Left lung (tissue), 14 donors: ENCODE measurements at places on chromosomes 3 and 15. TPM values are rescaled to one million over a fixed set of nuclear protein-coding genes. Genes with fewer than 3 reads are reported as not detected.
A peak's percentile ranks its signal among the peaks of the same experiment; 100 is the strongest.

GRCh38 chr3:42441791-42442190 lies 31.4 kb upstream of the LYZL4 start:
- DNase-seq, result no peak

Gene SCAANT1
- polyA plus RNA-seq, result not detected

Gene COMMD4
- 75.8 TPM for polyA plus RNA-seq

- no peak for DNase-seq
Observed at GRCh38 chr3:55516392-55517030, 29.4 kb upstream of the WNT5A start.

- no peak for DNase-seq
Observed at GRCh38 chr15:53564647-53565046, 194.8 kb downstream of the WDR72 start.

DNA sequence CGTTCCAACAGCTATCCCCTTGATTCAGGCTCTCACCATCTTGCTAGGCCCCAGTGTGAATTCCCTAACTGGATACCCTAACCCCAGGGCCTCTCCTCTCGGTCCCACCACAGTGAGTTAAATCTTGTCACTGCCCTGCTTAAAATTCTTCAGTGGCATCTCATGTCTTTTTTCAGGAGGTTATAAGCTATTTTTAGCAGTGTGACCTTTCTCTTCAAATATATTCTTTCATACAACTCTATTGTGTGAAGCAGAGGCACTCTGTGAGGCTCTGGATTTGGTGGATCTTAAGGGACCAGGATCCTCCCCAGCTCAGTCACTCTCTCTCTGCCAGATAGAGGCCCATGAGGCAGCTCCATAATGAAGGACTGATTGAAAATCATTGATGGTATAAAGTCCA lies 760.4 kb downstream of the NTRK3 start:
- DNase-seq, result no peak

- DNase-seq, result no peak
Observed at GRCh38 chr3:177426878-177427495, 229.7 kb upstream of the TBL1XR1 start.

DNA sequence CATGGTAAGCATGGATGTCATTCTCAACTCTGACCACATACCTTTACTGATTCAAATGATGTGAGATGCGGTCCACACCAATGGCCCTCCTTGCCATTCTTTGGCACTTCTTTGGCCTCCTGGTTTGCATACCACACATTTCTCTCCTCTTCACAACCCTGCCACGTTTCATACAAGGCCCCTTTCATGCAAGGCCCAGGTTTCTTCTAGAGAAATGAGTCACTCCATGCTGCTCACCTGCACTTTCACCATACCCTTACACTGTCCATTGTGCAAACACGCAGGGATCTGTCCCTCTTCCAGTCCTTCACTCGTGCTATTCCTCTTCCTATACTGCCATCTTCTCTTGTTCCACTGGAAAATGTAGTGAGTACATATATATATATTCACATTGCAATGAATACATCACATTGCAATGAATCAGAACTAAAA lies 24.4 kb upstream of the SLC24A5 start:
- no peak for DNase-seq

Gene PRSS50
- polyA plus RNA-seq, result 0.74 TPM

DNA sequence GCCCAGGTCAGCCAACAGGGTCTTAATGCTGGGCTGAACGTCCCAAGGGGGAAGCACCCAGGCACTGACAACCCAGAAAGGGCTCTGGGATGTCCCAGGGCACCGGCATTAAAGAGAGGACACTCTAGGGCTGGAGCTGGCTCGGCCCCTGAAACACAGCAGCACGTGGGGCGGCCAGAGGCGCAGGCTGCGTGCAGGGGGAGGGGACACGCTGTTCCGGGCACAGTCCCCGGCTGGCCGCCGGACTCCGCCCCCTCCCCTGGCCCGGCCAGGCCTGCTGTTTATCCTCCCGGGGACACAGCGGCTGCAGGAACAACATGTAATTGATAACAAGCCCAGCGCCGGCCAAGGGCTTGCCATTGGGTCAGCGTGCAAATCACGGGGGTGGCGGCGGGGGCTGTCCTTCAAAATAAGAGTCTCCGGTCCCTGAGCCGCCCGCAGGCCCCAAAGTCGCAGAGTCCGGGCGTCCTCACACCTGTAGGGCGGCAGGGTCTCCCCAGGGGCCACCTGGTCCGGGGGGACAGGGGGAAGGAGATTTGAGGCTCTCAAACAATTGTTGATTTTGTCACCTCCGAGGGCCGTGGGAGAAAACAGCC lies 1.3 kb downstream of the KLF15 start:
- DNase-seq, result peak; percentile 97

DNA sequence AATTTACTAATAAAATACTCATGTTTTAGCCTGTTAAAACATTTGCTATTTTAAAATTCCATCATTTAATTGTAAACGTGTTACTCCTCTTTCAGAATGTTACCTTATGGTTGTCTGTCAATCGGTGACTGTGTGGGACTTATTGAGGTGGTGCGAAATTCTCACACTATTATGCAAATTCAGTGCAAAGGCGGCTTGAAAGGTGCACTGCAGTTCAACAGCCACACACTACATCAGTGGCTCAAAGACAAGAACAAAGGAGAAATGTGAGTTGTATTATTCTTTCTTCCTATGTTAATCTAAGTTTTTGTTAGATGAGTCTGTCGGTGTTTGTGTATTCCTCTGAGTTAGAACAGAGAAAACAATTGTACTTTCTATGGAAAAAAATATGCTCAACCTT lies 21.7 kb downstream of the KCNMB3 start:
- no peak for DNase-seq

- DNase-seq, result no peak
Observed at GRCh38 chr15:44968475-44968874, 12.0 kb downstream of the TERB2 start.

- no peak for DNase-seq
Observed at GRCh38 chr3:195580744-195581443, 2.8 kb downstream of the APOD start.

Gene COLQ
- polyA plus RNA-seq, result 8.7 TPM

Gene MFN1
- polyA plus RNA-seq, result 67.0 TPM

DNA sequence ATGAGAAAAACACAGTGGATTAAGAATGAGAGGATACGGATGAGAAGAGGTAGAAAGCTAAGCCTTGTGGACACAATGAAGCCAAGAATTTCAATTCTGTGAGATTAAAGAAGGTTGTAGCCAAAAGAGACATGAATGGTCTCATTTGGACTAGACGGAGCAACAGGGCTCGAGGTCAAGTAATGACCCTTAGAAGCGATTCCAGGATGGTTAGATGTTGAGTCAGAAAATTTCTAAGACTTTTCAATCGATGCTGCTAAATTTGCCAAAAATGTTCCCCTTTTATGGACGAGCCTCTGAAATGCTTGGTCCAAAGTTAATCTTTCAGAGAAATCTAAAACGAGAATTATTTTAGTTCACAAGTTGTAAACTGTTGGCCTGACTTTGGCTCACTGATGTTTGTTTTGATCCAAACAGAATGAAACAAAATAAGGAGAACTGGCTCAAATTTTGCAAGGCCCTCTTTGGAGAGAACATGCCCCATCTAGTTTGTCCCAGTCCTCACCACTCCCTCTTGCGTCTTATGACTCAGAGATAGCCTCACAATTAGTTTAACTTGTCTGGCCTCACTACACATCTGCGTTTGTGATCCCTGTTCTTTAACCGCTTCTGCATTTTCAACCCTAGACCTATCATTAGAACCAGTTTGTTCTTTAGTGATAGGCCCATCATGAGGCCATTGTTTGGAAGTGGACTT lies 235.5 kb downstream of the PDZRN3 start:
- no peak for DNase-seq

Gene PLCH1
- polyA plus RNA-seq, result 25.5 TPM

DNA sequence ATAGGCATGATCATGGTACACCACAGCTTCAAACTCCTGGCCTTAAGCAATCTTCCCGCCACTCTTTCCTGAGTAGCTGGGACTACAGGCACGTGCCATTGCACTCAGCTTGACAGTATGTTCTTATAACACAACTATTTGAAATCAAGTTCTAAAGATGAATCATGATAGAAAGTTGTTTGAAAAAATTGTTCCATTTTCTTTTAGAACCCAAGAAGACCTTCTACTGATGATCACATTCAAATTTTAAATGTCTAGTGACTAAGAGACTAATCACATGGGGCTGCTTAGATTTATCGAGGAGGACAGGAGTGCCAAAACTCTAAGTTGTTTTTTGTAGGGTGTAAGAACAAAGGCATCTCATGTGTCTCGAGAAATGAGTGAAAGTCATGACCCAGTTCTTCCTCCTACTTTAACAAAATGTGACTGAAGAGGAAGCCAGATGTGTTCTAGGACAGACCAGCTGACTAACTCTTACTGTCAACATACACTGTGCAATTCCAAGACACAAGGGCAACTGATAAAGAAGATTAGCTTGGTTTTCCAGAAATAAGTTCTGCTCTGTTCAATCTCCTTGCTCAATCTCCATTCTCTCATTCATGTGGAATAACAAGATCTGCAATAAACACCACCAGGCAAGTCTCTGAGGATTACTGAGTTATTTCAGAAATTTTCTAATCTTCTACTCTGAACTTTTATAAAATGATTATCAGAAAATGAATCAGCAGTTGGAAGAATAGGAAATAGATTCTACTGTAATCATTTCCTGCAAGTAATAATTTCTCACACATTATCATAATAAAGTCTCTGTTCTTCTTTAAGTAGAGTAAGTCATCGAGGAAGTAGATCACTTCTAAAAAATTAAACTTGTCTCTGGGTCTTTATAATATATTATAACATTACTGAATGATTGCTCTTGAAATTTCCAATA lies 122.6 kb upstream of the CCNL1 start:
- DNase-seq, result no peak

Gene TMCO5A
- polyA plus RNA-seq, result not detected

GRCh38 chr3:8278448-8278847 lies 223.2 kb upstream of the LMCD1 start:
- no peak for DNase-seq

DNA sequence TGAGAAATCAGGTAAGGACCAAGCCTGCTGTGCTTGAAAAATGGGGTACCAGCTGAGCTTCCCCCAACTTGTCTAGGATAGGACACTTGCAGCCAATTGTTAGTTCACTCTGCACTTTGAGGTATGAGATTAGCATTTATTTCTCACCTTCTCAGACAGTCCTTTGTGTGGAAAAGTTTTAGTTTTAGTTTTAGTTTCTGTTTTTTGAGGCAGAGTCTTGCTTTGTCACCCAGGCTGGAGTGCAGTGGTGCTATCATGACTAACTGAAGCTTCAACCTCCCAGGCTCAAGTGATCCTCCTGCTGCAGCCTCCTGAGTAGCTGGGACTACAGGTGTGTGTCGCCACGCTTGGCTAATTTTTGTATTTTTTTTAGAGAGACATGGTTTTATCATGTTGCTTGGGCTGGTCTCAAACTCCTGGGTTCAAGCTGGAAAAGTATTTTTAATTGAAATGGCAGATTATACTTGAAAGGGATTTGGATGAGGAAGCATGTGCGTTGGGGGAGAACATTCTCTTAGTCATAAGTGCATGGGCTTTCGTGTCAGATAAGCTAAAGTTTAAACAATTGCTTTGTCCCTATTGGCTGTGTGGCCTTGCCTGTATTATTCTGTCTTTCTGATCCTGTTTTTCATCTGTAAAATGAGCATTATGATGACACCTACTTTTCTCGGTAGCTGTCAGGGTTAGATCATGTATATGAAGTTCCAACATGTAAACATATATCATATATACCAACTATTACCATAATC lies 25.2 kb upstream of the CCK start:
- DNase-seq, result no peak

GRCh38 chr3:108209579-108209978 lies 12.6 kb downstream of the IFT57 start:
- no peak for DNase-seq

DNA sequence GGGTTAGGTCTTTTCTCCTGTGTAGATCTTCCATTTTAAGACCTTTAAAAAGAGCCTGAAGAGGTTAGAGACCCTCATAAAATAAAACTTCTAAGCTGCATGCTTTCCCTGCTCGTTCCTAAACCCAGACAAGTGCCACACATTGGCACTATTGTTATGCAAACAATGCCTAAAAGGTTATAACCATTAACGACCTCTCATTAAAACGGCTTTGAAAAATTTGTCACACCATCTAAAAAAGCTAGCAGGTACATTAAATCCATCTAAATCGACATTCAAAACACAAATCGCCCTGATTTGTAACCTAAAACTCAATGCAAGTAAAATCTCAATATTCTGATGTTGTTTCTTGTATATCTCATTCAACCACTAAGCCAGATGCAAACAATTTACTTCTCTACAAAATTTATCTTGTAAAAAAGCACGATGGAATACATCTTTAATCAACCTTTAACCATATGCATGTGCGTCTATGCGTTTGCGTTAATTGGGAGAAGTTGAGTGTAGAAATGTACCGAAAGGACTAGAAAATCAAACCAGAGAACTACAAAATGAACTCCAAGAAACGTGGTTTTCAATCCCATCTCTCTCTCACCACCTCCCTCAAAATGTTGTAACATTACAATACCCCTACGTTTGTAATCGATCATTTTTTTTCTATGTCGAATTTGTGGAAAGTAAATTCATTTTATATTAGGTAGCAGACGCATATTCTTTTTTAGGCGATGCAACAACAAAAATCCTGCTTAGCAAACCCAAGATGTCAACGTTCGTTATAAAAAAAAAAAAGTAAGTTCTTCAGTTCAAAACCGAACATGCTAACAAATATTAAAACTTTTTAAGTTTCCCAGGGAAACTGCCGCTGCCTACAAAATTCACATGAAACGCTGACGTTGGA lies 1.2 kb downstream of the ALDH1A2 start:
- no peak for DNase-seq

DNA sequence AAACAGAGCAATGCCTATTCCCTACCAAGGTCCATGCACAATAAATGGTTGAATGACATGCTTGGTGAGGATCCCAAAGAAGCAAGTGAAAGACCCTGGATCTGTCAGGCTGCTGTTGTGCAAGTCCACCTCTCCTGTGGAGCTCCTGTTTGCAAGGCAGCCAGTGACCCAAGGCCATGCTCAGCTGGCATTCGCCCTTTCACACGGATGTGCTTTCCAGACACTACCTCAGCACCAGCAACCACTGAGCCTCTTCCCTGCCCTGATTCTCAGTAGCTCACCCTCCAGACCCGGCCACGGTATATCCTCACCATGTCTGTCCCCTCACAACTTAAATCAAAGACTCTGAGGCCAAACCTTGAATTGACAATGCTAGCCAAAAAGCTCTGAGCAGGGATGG lies 23.3 kb downstream of the WWTR1 start:
- DNase-seq, result no peak

Gene LPP
- 24.9 TPM for polyA plus RNA-seq

DNA sequence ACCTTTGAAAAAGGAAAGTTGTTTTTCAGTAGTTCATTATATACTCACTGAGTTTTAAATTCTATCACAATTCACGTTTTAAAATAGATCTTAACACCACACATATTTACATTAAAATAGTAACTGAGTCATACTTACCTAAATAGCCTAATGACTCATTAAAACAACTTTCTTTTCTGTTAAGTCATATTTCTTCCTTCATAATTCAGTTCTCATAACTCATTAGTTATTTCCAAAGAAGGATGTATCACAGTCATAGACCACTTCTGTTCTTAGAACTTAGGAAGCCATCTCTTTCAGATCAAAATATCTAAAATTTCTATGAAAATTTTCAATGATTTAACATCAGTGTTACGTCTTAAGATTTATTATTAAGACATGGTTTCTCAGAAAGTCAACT lies 885.9 kb downstream of the FHIT start:
- DNase-seq, result no peak

GRCh38 chr15:65777053-65777452 lies 15.0 kb downstream of the DENND4A start:
- no peak for DNase-seq
